CD4-positive, alpha-beta memory T cell (primary cell): ENCODE measurements at places on chromosomes 16 and 17.

DNA sequence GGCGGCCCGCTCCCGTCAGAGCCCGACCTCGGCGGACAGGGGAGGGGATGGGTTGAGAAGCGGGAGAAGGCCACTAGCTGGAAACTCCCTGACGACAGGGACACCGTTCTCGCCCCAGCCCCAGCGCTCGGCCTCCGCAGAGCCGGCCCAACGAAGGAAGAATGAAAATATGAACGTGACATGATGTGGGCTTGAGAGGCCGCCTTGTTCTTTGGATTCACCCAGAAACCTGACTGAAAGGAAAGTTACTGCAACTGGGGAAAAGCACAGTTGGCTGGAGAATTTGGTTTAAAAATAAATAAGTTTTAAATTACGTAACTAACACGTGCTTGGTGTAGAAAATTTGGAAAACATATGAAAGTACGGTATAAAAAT is 21.1 kb downstream of the NPTX1 start:
- DNase-seq, result no peak

DNA sequence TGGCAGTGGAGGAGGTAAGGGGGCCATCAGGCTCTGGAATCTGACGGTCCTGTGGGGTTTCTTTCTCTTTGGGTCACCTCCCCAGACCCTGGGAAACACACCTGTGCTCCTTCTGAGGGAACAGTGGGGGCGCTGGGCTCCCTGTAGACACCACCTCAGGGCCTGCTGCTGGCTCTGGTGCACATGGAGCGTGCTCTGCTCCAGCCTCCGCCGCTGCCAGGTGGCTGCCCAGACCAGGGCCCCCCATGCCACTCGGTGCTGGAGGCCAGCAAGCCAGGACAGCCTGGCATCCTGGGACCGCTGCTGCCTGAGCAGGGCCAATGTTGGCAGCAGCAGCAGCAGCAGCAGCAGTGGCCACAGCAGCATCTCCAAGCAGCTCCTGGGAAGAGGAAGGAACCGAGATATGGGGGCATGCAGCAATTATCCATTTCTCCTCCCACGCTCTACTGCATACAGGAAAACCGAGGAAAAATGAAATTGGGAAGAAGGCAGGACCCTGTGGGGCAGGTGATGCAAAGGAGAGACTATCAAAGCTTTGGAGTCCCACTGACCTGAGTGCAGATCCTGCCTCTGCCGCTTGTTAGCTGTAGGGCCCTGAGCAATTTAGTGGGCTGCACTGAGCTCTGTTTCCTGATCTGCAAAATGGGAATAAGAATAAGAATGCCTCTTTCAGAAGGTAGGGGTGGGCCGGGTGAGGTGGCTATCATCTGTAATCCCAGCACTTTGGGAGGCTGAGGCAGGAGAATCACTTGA is 902 bp downstream of the GHDC start:
- DNase-seq, result no peak

DNA sequence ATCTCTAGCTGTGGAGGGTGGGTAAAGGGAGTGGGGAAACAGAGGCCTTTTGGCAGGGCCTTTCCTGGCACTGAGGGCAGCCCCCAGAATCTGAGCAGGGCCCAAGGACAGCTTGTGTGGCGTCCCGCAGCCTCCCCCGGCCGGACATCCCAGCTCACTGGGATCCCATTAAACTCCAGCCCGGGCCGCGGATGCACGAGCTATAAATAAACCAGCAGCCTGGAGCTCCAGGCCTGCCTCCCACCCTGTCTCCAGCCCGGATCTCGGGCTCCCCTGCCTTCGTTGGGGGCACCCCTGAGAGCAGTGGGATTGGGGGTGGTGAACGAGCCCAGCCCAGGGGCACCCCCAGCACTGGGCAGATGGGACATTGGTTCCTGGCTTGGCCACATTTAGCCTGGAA is 13.8 kb upstream of the AATK start:
- no peak for DNase-seq

DNA sequence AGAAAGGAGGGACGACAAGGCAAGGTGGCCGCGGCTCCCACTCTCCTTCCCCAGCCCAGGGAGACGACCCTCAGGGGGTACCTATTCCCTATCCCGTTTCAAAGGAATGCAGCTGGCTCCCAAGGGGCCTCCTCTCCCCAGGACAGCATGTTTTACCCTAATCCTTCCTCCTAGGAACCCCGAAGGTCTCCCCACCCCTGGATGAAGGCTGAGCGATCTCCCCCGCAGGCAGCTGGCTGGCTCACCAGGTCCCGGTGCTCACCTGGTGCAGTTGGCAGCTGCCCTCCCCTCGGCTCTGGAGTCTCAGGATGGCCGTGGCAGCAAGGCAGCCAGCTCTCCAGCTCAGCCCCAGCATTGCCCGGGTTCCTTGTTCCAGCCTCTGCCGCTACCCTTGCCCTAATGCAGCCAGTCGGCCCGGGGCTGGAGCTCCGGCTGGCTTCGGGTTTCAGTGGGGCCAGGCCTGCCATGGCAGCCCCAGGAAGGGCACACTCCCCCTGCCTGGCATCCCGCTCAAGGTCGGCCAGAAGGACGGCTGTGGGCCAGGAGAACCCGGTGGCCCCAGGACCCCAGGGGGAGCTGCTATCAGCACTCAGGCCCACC is 4.6 kb downstream of the CLUH start:
- no peak for DNase-seq

DNA sequence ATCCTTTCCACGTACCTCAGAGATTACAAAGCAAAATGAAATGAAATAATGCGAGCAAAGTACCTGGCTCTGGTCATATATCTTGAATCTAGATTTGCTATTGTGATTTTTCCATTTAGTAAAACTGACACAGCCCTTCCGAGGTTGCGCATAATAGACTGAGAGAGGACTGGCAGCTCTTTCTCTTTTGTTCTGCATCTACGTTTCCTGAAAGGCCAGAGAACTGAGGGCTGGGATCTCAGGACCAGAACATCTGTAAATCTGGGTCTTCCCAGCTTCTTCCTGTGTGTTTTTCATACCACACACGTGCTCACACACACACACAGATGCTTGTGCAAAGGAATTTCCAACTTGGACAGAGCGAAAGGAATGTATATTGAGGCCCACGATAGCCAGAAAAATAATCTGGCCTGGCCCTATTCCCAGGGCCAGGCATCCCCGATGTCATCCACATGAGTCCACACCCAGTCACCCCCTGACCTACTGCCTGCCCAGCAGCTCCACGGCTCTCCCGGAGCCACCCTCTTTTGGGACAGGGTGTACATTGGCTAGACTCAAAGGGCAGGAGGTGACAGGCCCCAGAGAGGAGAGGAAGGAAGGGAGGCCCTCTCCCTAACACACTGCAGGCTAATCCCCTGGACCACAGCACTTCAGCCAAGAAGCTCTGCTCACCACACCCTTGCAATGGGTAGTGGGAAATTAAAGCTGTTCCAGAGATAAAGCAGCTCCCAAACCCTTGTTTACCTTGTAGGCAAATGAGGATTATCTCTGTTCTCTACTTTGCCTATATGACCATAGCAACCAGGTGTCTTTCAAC is 41.8 kb downstream of the NOL11 start:
- DNase-seq, result no peak

GRCh38 chr16:86567701-86568581 is 1.3 kb downstream of the FOXC2 start:
- DNase-seq, result no peak

- DNase-seq, result no peak
Measured at GRCh38 chr17:18070861-18071340, 16.8 kb upstream of the DRG2 start.

DNA sequence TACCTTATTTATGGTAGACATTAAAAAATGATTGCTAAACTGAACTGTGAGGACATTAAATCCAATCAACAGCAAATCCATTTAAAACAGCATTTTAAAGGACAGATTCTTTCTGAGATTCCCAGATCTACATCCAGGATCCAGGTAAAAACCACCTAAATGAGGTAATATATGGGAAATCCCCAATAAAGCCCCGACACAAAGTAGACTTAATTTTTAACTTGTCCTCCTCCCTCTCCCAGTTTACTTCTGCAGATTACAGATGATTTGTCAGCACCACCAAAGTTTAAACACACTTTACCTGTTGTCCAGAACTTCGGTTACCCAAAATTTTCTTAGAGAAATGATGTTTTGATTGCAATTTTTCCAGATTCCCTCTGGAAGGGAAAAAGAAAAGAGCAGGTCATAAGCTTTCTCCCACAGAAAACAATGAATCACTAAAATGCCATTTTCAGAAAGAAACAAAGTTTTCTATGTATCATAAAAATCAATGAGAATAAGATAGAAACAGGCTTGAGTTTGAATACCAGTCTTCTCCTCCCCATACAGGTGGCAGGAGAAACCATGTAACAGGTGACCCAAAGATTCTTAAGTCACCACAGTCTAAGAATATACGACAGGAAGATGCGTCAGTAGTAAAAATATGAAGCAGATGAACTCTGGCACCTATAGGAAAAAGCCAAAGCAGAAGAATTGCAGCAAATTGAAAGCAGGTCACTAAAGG is 22.8 kb downstream of the GJC1 start:
- DNase-seq, result no peak

DNA sequence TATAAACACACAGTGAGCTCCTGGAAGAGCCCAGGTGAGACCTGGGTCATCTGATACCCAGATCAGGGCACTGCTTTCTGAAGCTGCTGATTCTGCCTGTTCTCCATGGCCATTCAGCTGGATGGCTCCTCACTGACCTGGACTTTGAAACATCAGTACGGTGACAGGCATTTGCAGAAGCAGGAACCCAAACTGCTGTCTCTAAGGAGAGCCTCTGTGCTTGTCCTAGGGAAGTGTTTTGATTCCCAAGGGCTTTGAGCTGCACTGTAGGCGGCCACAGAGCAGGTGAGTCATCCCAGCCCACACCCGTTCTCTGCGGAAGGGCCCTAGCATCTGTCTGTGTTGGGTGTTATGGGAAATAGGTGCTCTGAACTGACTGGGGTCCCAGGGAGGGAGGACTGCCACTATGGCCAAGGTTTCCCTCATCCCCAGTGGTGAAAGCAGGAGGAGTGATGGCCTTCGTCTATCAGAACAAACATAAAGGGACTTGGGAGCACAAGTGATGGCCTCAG is 60.7 kb upstream of the ADCY9 start:
- no peak for DNase-seq

- DNase-seq, result no peak
Measured at GRCh38 chr16:57892447-57893096, 78.4 kb downstream of the CNGB1 start.

- DNase-seq, result peak; percentile 23
Measured at GRCh38 chr17:59154292-59154720, 680 bp downstream of the SKA2 start.

GRCh38 chr17:39791111-39791992 is 53.6 kb downstream of the GRB7 start:
- peak; percentile 56 for DNase-seq

DNA sequence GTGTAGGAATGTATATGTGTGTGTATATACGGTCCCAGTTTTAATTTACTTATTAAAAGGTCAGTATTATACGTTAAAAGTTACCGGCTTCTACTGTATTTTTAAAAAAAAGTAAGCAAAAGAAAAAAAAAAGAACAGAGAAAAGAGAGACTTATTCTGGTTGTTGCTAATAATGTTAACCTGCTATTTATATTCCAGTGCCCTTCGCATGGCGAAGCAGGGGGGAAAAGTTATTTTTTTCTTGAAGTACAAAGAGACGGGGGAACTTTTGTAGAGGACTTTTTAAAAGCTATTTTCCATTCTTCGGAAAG is 1.6 kb downstream of the NOG start:
- no peak for DNase-seq

DNA sequence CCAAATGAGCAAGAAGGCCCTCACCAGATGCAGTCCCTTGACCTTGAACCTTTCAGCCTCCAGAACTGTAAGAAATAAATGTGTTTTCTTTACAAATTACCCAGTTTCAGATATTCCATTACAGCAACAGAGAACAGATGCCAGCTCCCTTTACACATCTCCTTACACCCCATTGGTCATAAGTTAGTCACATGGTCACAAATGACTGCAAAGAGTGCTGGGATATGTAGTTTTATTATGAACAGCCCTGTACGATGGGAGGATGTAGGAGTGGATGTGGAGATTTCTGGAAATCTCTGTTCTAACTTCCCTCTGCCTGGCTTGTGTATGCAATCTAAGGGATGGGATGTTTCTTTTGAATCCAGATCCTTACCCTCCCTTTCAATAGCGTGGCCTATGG is 13.3 kb upstream of the RPL38 start:
- DNase-seq, result peak; percentile 23

- no peak for DNase-seq
Measured at GRCh38 chr17:32504166-32504990, 17.6 kb downstream of the CDK5R1 start.

GRCh38 chr17:59829217-59830006 is 63.3 kb downstream of the TUBD1 start:
- peak; percentile 44 for DNase-seq

- DNase-seq, result no peak
Measured at GRCh38 chr16:35140293-35140986, 1681.0 kb downstream of the TP53TG3F start.

DNA sequence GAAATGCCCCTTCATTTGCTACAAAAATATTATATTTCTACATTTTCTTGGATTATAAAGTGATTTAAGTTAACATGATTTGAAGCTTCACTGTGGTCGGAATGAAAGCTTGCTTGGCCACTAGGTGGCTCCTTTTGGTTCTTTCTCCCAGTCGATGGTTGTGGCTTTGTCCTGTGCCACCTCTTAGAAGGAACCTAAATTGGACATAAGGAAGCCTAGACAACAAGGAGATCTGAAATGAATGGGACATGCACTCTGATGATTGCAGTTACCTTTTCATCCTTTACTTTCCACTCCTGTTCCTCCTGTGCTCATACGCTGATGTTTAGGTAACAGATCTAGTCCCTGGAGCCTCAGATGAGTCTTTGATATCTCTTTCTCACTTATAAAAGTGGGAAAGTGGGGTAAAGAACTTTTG is 39.2 kb downstream of the FTO start:
- peak; percentile 19 for DNase-seq

GRCh38 chr17:21425321-21425720 is 49.2 kb downstream of the KCNJ12 start:
- no peak for DNase-seq

DNA sequence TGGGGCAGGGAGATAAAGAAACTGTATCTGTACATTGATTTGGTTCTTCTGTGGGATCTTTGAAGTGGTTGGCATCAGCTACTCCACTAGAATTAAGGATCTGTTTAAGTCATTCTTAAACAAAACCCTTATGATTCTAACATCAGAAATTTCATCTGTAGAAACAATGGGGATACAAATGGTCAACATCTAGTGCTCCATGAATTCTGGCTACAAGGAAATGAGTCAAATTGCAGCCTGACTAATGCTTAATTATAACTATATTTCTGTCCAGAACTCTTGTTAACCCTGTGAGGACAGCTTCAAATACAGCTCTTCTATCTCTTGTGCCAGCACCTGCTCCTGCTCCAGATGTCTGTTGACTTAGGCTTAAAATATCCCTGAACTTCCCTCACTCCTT is 13.9 kb upstream of the GINS3 start:
- no peak for DNase-seq

- no peak for DNase-seq
Measured at GRCh38 chr16:61897657-61898056, 138.6 kb downstream of the CDH8 start.

DNA sequence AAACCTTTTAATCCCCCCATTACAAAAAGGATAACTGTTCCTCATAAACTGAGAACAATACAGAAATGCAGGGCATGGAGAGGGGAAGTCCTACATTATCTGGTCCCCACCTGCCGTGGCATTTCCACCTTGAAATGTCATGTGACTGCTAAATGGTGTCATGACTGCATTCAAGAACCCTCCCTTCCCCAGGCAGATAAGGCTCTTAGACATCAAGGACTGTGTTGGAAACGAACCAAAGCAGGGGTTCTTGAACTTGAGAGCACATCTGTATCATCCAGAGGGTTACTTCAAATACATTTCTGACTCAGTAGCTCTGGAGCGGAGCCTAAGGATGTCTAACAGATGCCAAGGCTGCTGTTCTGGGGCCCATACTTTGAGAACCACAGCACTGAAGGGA is 18.4 kb downstream of the CMTM3 start:
- no peak for DNase-seq

- no peak for DNase-seq
Measured at GRCh38 chr16:57648125-57648524, 19.7 kb downstream of the ADGRG1 start.
